Activated T-helper 17 cell treated with anti-CD3 and anti-CD28 coated beads, Interleukin-2, amount 50 U/mL, for 72 hours (primary cell): ENCODE measurements at places on chromosomes 7 and 10. TPM values are rescaled to one million over a fixed set of nuclear protein-coding genes. Genes with fewer than 3 reads are reported as not detected.

GRCh38 chr7:46565253-46566096 lies 644.4 kb upstream of the IGFBP3 start:
- H3K4me1 ChIP-seq, result no peaks in the 10 kb centered on the region
- no peak overlapping the region for H3K27ac ChIP-seq
- no peaks in the 10 kb centered on the region for H3K36me3 ChIP-seq
- H3K27me3 ChIP-seq, result no peaks in the 10 kb centered on the region

- ATAC-seq, result no peak
- H3K4me3 ChIP-seq, result no peak overlapping the region
- no peak overlapping the region for H3K27ac ChIP-seq
- H3K36me3 ChIP-seq, result no peaks in the 10 kb centered on the region
Observed at GRCh38 chr10:94104316-94105000, 110.7 kb downstream of the PLCE1 start.

- H3K36me3 ChIP-seq, result no peaks in the 10 kb centered on the region
- ATAC-seq, result no peak
- H3K4me1 ChIP-seq, result peaks cover 7% of the 10 kb centered on the region
Observed at GRCh38 chr7:17095931-17096330, 202.5 kb upstream of the AHR start.

DNA sequence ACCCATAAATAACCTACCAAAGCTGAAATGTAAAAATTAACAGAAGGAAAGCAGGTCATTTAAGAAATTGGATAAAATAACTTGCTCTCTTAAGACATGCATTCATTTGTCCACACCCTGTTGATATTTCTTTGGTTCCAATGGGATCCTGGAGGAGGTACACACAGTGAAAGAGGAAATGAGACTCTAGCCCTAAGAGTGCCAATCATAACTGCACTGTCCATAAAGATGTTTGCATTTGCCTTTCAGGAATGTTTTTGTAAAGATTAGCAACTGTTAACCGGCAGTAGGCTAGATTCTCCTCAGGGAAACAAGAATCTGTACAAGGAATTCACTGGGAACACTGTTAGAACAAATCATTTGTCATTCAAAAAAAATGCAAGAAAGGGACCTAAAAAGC lies 61.0 kb downstream of the MEOX2 start:
- no peak overlapping the region for H3K27ac ChIP-seq
- H3K27me3 ChIP-seq, result no peaks in the 10 kb centered on the region
- H3K36me3 ChIP-seq, result no peaks in the 10 kb centered on the region
- no peaks in the 10 kb centered on the region for H3K4me1 ChIP-seq

GRCh38 chr7:155340721-155341120 lies 43.0 kb downstream of the INSIG1 start:
- peaks cover 10% of the 10 kb centered on the region for H3K4me1 ChIP-seq
- no peaks in the 10 kb centered on the region for H3K36me3 ChIP-seq
- no peak for ATAC-seq
- no peak overlapping the region for H3K4me3 ChIP-seq
- peaks cover 10% of the 10 kb centered on the region for H3K27me3 ChIP-seq
- H3K27ac ChIP-seq, result no peak overlapping the region

DNA sequence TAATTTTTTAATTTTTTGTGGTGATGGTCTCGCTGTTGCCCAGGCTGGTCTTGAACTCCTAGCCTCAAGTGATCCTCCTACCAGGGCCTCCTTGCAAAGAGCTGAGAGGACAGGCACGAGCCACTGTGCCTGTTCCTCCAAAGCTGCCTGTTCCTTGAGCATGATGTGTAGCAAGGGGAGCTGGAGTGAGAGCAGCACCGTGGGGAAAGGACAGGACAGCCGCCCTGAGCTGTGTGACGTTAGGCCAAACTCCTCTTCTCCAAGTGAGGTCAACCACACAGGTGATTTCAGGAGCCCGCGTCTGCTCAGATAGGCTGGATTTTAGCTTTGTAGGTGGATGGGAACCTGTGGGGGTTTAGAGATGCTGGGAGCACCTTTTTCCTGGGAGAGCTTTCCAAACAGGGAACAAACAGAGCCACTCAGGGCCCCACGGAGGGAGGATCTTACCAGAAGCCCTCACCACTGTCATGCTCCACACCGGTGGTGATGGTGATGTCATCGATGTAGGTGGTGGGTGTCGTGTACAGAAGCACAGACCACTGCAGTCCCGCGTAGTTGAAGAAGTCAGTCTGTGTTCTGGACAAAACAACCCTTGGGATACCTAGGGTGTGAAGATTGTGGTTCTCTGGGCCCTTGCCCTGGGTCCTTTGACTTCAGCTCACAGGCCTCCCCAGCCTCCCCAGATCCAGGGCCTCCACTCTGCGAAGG lies 44.8 kb upstream of the ZNF479 start:
- no peak overlapping the region for H3K27ac ChIP-seq
- H3K4me3 ChIP-seq, result no peak overlapping the region
- no peak for ATAC-seq
- no peaks in the 10 kb centered on the region for H3K27me3 ChIP-seq

DNA sequence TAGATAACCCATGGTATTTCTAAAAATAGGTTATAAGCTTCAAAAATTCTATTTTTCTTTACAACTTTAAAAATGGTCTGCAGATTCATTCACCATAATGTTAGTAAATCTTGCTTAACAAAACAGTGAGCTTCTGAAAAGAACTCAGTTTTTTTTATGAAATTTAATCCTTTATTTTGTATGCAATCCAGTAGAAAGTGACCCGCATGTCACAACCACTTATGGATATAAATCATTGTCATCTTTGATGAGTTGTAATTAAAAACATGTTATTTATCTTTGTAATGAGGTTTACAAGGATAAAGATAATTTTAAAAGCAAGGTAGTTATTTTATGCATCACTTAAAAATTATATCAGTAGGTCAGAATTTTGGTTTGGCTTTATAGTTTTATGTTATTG lies 173.5 kb upstream of the SEMA3A start:
- no peaks in the 10 kb centered on the region for H3K4me1 ChIP-seq
- no peaks in the 10 kb centered on the region for H3K36me3 ChIP-seq
- H3K27ac ChIP-seq, result no peak overlapping the region
- H3K4me3 ChIP-seq, result no peak overlapping the region
- ATAC-seq, result no peak

The ANXA8L1 gene
- total RNA-seq, result not detected

The CAMK1D gene
- total RNA-seq, result 10.9 TPM

The FAM25A gene
- not detected for total RNA-seq

The PILRA gene
- total RNA-seq, result 7.0 TPM
